ENCODE measurements at places on chromosomes 6 and 20. TPM values are rescaled to one million over a fixed set of nuclear protein-coding genes. Genes with fewer than 3 reads are reported as not detected.

- DNase-seq: no peak
- H3K27ac ChIP-seq: no peak overlapping the region
- no peaks in the 10 kb centered on the region for H3K36me3 ChIP-seq
- H3K4me1 ChIP-seq: peaks cover 30% of the 10 kb centered on the region
- H3K27me3 ChIP-seq: peaks cover 4% of the 10 kb centered on the region
Measured at GRCh38 chr6:43867246-43867645, 97.2 kb downstream of the VEGFA start.

The AKAP12 gene
- total RNA-seq: 65.0 TPM

- H3K27ac ChIP-seq: no peak overlapping the region
- no peaks in the 10 kb centered on the region for H3K4me1 ChIP-seq
- no peak overlapping the region for H3K4me3 ChIP-seq
- DNase-seq: no peak
Measured at GRCh38 chr6:166523782-166524559, 62.5 kb downstream of the RAMACL start.

The SMIM29 gene
- 15.1 TPM for total RNA-seq

GRCh38 chr6:26331218-26332073 is 33.6 kb upstream of the BTN3A2 start:
- peak; percentile 56 for DNase-seq
- H3K27me3 ChIP-seq: peaks cover 24% of the 10 kb centered on the region

- H3K27ac ChIP-seq: no peak overlapping the region
- H3K36me3 ChIP-seq: no peaks in the 10 kb centered on the region
- no peak overlapping the region for H3K4me3 ChIP-seq
- DNase-seq: no peak
- H3K4me1 ChIP-seq: peaks cover 4% of the 10 kb centered on the region
Measured at GRCh38 chr6:16230953-16231352, 7.4 kb upstream of the GMPR start.

DNA sequence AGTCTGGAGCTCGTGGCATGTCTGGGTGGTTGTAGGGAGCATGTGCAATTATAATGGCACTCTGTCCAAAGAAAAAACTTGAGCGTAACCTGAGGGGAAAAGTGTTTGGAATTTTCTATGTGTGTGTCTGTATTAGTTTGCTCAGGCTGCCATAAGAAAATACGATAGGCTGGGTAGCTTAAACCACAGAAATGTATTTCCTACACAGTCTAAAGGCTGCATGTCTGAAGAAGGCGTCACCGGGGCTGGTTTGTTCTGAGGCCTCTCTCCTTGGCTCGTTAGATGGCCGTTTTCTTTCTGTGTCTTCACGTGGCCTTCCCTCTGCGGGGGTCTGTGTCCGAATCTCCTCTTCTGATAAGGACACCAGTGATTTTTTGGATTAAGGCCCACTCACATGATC is 59.0 kb downstream of the IGF2R start:
- H3K36me3 ChIP-seq: peaks cover 45% of the 10 kb centered on the region
- no peak overlapping the region for H3K4me3 ChIP-seq
- DNase-seq: no peak
- no peaks in the 10 kb centered on the region for H3K4me1 ChIP-seq
- no peak overlapping the region for H3K27ac ChIP-seq
- no peaks in the 10 kb centered on the region for H3K27me3 ChIP-seq
